ENCODE measurements at places on chromosomes 2 and 18.

DNA sequence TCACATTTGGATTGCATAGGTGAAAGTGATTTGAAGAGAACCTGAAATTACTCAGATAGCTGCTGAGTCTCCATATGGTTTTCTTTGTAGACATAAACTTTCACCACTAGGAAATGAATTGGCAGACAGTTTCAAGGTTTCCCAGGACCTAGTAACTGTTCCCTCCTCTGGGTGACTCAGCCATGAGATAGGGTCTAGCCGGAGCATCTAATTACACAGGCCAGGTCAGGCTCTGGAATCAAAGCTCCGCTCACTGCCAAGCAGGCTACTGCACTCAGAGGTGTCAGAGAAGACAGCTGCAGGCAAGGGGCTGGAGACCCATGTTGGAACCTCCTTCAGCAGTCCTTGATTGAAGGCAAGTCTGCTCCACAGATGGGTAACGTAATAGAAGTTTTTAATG, 429.2 kb downstream of the TNS1 start:
- no peaks in the 10 kb centered on the region for H3K27me3 ChIP-seq
- H3K36me3 ChIP-seq, result no peaks in the 10 kb centered on the region
- H3K4me1 ChIP-seq, result no peaks in the 10 kb centered on the region
- no peak overlapping the region for H3K27ac ChIP-seq
- no peak overlapping the region for H3K4me3 ChIP-seq

GRCh38 chr18:13710414-13710831, 15.9 kb downstream of the FAM210A start:
- no peak overlapping the region for H3K4me3 ChIP-seq
- H3K36me3 ChIP-seq, result no peaks in the 10 kb centered on the region
- H3K27me3 ChIP-seq, result no peaks in the 10 kb centered on the region
- no peak overlapping the region for H3K27ac ChIP-seq
- DNase-seq, result no peak

DNA sequence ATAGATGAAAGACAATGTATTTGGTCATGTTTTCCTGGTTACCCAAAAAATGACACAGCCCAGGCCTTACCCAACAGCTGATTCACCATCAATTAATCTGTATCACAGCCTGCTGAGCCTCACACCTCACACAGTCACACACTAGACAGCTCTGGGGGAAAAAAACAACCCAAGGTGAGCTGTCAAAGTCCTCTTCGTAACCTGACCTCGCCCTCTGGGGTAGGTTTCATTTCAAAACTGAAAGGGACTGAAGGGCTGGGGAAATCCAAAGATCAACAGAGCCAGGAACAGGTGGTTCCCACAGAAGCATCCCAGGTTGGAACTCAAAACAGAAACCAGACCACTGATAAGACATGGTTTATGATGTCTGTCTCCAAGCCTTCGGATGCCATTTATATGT, 18.2 kb upstream of the PCBP1 start:
- H3K4me1 ChIP-seq, result peaks cover 14% of the 10 kb centered on the region
- no peaks in the 10 kb centered on the region for H3K27me3 ChIP-seq
- H3K36me3 ChIP-seq, result no peaks in the 10 kb centered on the region
- no peak for DNase-seq
- no peak overlapping the region for H3K4me3 ChIP-seq

GRCh38 chr2:46601328-46601963, 122.1 kb downstream of the TMEM247 start:
- DNase-seq, result no peak
- H3K27me3 ChIP-seq, result no peaks in the 10 kb centered on the region
- no peaks in the 10 kb centered on the region for H3K36me3 ChIP-seq
- no peak overlapping the region for H3K27ac ChIP-seq
- H3K4me3 ChIP-seq, result no peak overlapping the region

GRCh38 chr2:209380293-209380692, 43.6 kb upstream of the MAP2 start:
- no peaks in the 10 kb centered on the region for H3K36me3 ChIP-seq
- no peaks in the 10 kb centered on the region for H3K27me3 ChIP-seq
- no peak for DNase-seq
- H3K27ac ChIP-seq, result no peak overlapping the region
- no peak overlapping the region for H3K4me3 ChIP-seq
- no peaks in the 10 kb centered on the region for H3K4me1 ChIP-seq

DNA sequence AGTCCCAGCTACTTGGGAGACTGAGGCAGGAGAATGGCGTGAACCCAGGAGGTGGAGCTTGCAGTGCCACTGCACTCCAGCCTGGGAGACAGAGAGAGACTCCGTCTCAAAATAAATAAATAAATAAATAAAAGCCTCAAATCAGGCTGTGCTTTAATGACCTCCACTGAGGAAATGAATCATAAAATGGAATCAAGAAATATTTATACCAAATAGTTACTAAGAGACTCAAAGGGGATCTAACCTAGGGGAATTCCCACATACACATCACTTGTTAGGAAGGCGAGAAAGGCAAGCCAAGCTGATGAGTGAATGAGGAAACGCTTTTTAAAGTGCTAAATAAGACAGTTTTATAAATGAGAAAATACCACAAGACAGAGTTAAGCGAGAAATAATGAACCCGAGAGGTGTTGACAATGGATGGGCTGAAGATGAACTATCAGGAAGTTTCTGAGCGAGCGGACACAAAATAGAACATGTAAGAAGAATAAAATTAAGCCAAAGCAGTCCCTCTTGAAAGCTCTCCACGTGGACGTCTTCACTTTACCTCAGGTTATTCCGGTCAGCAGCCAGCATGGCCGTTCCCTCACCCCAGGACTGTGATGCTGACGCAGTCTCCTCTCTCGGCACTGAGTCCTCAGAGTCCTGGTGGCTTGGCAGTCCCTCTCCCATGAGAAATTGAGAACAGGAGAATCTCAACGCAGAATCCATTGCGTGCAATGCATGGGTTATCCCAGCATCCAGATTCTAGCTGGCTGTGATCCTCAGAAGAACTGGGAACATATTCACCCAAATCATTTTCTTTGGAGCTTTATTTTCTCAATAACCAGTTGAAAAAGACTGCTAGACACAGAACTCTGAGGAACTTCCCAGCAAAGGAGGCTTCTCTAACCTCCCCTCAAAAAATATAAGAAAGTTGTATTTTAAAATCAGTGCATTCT, 22.3 kb downstream of the PXDN start:
- no peak overlapping the region for H3K27ac ChIP-seq
- no peak overlapping the region for H3K4me3 ChIP-seq
- no peaks in the 10 kb centered on the region for H3K36me3 ChIP-seq

DNA sequence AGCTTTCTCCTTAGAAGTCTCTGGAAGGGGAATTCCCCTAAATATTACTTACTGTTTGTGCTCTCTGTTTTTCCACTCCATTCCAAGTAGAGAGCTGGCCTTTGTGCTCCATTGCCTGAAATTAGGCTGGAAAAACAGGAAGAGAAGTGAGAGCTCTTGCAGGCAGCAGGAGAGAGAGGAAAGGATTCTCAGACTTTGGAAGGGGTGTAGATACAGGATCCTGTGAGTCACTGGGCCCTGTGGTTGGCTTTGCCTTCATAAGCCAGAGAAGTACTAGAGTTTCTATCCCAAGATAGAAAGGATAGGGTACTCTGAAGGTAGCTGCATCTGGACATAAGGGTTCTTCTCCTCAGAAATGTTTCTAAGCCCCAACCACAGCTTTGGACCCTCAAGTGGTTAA, 188.9 kb downstream of the CMPK2 start:
- no peak for DNase-seq
- H3K4me1 ChIP-seq, result no peaks in the 10 kb centered on the region
- no peaks in the 10 kb centered on the region for H3K36me3 ChIP-seq
- no peaks in the 10 kb centered on the region for H3K27me3 ChIP-seq
- H3K27ac ChIP-seq, result no peak overlapping the region

DNA sequence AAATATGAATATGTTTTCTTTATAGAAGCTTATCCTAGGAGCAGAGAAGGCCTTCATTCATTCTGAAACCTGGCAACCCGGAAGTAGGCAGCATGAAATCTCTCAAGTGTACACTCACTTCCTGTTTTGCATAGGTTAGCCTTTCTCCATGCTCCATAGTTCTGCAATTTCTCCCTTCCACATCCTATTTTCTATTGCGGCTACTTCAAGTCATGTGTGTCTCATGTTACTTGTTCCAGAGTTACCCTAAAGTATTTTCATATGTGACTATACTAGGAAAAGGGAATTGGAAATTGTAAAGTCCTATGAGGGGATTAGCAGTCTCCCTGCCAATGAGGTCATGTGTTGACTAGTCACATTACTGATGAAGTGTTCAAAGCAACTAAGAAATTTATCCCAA, 320.6 kb downstream of the NCKAP5 start:
- no peak overlapping the region for H3K4me3 ChIP-seq
- no peaks in the 10 kb centered on the region for H3K36me3 ChIP-seq
- H3K4me1 ChIP-seq, result peaks cover 13% of the 10 kb centered on the region

DNA sequence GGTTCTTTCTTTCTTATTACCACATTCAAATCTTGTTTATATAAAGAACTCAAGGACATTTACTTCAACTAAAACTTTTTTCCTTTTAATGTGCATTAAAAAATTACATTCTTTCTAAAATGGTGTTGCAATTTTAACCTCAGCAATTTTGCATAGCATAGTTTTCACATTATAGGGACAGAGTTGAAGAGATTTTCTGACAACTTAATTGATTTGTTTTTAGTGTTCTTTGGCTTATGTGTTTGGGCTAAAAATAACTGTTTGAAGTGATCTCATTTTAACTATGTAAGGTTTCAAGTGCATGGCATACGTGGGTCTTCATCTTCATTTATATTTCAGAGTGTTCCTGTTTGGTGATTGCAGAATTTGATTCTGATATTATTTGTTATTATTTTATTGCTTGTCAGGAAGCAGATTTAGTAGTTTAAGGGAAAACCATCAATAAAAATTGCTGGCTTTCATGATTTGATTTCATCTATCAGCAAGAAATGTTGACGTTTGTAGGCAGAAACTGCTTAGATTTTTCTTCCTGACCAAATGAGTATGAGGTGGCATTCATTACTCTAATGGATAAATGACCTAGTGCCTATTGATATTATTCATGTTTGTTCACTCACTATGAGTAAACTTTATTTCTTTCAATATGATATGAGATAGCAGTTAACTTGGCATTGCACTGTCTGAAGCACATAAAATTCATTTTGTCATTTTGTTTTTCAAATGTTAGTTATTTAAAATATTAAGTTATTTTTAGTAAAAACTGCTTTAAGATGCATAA, 398.4 kb downstream of the NUP35 start:
- no peak overlapping the region for H3K4me3 ChIP-seq
- no peaks in the 10 kb centered on the region for H3K36me3 ChIP-seq
- no peaks in the 10 kb centered on the region for H3K4me1 ChIP-seq
- no peaks in the 10 kb centered on the region for H3K27me3 ChIP-seq

DNA sequence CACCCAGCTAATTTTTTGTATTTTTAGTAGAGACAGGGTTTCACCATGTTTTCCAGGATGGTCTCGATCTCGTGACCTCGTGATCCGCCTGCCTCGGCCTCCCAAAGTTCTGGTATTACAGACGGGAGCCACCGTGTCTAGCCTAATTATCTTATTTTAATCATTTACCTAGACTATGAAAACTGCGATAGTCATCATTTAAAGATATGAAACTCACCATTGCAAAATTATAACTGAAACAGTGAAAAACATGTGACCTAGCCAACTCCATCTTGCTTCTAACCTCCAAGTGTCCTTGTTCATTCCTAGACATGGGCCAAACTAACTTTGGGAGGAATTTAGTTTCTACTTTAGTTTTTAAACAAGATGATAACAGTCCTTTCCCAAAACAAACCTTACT, 17.4 kb downstream of the SULT1C4 start:
- no peak for DNase-seq
- H3K27me3 ChIP-seq, result no peaks in the 10 kb centered on the region
- no peaks in the 10 kb centered on the region for H3K36me3 ChIP-seq
- no peak overlapping the region for H3K4me3 ChIP-seq
- no peaks in the 10 kb centered on the region for H3K4me1 ChIP-seq

DNA sequence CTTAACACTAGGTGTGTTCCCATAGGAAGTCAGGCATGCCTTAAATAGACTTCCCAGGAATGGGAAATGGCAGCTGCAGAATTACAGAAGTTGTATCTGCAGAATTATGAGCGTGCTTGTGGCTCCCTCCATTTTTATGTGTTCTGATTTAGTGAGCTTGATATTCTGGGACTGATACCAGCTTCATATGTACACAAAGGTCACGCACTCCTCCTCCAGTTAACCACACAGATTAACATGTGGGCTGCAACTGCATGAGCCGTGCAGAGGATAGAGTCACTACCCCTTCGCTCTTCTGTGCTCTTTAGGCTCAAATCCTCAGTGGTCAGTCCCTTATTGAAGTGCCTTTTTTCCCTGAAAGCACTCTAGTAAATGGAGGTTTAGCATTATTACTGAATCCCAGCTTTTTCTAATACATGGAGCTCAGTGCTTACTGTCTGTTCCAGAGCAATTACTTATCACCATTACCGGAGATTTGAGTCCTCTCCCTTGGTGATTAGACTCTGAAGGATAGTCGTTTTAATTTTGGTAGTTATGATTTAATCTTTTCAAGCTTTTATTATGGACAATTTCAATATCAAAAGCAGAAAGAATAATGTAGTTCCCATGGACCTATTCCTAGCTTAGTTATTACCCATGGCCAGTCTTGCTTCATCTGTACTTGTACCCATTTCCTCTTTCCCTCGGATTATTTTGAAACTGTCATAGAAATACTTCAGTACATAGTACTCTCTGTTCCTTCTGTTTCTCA, 238.3 kb downstream of the PRKCE start:
- no peaks in the 10 kb centered on the region for H3K27me3 ChIP-seq
- no peak for DNase-seq
- peaks cover 20% of the 10 kb centered on the region for H3K4me1 ChIP-seq

DNA sequence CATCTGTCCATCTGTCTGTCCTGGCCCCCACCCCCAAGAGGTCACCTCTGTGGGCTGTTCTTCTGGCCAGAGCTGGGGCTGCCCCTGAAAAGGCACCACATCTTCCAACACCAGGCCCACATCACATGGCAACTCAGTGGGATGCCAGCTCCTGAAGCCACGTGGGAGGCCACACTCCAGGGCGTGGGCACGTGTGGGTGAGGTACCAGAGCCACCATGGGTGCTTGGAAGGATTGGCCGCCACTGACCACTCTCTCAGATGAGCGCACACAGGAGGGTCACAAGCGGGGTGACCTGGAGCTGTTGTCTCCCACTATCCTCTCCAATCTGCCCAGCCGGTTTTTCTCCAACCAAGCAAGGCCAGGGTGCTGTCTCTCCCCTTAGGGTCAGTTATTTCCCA, 197.9 kb downstream of the TFCP2L1 start:
- no peak for DNase-seq
- H3K4me3 ChIP-seq, result no peak overlapping the region
- H3K36me3 ChIP-seq, result no peaks in the 10 kb centered on the region
- no peaks in the 10 kb centered on the region for H3K4me1 ChIP-seq

DNA sequence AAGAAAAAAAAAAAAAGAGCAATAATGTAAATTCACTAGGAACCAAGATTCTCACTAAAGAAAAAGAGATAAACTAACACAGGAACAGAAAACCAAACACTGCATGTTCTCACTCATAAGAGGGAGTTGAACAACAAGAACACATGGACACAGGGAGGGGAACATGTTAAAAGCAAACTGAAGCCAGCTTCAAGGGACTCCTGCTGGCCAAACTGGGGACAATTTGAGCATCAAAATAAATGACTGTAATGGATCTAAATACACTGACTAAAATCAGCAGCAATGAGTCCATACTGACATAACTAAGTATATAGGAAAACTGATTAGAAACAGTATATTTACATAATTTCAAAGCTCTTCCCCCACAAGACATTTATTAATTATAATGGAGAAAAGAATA, 73.0 kb downstream of the FARSB start:
- H3K27ac ChIP-seq, result no peak overlapping the region
- H3K4me1 ChIP-seq, result no peaks in the 10 kb centered on the region
- no peak for DNase-seq
- H3K4me3 ChIP-seq, result no peak overlapping the region

GRCh38 chr2:854460-854859, 96.2 kb upstream of the SNTG2 start:
- H3K36me3 ChIP-seq, result no peaks in the 10 kb centered on the region
- H3K4me1 ChIP-seq, result no peaks in the 10 kb centered on the region
- H3K4me3 ChIP-seq, result no peak overlapping the region
- no peak overlapping the region for H3K27ac ChIP-seq
- no peaks in the 10 kb centered on the region for H3K27me3 ChIP-seq
- DNase-seq, result peak; percentile 69
